ENCODE measurements at places on chromosomes 6 and 20.

- DNase-seq = no peak
These were observed 478.7 kb downstream of the HTR1B start for GRCh38 chr6:76984572-76984971.

- no peak for DNase-seq
These were observed 40.8 kb upstream of the MDFI start for GRCh38 chr6:41597246-41598000.

GRCh38 chr6:101365181-101365580 lies 28.3 kb upstream of the GRIK2 start:
- DNase-seq = no peak

- DNase-seq = no peak
These were observed 12.0 kb downstream of the LPIN3 start for GRCh38 chr20:41352666-41353065.

GRCh38 chr6:157770946-157771345 lies 52.1 kb upstream of the SNX9 start:
- DNase-seq = peak; percentile 56

- no peak for DNase-seq
These were observed 99.2 kb downstream of the ZMYND8 start for GRCh38 chr20:47257256-47257655.

- DNase-seq = no peak
These were observed 51.6 kb downstream of the MBOAT1 start for GRCh38 chr6:20160541-20161283.

DNA sequence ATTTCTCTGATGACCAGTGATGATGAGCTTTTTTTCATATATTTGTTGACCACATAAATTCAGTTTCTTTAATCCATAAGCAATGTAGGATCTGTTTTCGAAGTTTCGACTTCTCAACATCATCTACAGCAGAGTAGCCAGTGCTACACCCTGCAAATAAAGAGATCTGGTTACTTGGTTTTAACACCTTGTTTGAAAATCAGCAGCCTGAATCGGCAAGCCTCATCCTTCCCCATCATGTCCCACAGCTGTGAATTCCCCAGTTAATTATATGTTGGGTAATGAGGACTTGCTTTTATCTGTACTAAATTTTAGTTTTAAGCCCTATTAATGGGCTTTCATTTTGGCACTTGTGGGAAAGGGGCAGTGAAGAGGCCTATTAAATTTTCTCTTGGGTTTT lies 80.6 kb downstream of the BMP2 start:
- no peak for DNase-seq

DNA sequence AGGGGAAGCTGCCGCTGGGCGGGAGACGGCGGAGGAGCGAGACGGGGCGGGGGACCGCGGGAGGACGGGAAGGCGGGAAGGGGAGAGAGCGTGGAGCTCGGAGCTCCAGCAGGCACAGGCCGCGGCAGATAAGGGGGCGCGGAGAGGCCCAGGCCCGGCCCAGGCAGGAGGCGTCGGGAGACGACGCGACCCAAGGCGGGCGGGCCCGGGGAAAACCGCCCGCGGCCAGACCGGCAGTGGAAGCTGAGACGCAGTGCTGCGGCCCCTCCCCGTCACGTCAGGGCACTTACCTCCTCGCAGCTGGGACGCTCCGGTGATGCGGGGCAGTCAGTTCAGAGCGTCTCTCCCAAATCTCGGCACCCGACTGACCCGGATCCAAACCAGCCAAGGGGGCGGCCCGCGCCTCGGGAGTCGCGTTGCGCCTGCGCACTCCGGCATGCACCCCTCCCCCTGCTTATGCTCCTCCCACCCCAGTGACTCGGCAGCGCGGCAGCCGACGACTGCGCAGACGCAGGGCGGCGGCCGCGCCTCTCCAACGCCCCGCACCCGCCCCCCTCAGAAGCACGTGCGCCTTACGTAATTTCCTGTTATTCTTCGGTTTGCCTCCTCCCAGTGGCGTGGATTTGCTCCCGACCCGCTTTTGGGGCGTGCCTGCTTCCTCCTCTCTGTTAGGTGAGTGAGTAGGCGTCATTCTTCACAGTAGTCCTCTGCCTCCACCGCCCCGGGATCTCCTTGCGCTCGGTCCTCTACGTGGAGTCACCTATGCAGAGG lies at the start of gene OSER1:
Gene OSER1, minus strand, starts transcription at position 366 of the 771 bp plus-strand sequence. CDS start 3,814 bp downstream, outside the sequence.
- peak; percentile 96 for DNase-seq

DNA sequence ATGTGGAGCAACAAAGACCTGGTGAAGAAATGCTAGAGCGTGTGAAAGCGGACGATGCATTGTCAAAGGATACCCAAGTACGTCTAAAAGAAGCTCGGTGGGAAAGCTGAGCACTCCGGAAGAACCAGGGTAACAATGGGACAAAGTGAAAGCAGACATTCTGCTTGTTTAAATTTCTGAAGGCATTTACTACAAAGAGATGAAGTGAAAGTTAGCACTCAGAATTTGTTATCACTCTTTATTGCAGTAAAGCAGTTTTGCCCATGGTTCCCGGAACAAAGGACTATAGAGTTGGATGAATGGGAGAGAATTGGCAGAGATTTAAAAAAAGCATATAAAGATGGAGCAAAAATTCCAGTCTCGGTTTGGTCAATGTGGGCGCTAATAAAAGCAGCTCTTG lies 12.8 kb upstream of the IRAK1BP1 start:
- DNase-seq = no peak

DNA sequence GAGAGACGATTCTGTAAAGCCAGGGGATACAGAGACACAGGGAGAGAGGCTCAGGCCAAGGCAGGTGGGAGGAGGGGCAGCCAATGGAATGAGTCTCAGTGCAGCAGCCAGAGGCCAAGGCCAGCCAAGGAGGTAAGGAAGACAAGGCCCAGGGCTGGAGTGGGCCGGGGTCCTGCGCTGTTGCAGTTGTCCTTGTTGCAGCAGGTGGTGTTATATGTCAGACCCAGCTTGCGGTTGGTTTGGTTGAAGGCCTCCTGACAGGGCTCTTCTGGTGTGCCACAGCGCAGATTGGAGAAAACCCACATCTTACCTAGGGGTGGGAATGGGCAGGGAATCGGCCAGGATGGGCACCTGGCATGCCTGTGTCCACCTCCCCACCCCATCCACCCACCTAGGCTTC lies 2.5 kb downstream of the LY6G6C start:
- DNase-seq = no peak

All from fibroblast of gingiva (primary cell).